DND-41 (cell line): ENCODE measurements at places on chromosomes 11 and 22.

- DNase-seq: no peak
These were observed 154.9 kb downstream of the SBF2 start for GRCh38 chr11:10139143-10139542.

- no peak for DNase-seq
These were observed 110.9 kb upstream of the B3GAT1 start for GRCh38 chr11:134522782-134523570.

DNA sequence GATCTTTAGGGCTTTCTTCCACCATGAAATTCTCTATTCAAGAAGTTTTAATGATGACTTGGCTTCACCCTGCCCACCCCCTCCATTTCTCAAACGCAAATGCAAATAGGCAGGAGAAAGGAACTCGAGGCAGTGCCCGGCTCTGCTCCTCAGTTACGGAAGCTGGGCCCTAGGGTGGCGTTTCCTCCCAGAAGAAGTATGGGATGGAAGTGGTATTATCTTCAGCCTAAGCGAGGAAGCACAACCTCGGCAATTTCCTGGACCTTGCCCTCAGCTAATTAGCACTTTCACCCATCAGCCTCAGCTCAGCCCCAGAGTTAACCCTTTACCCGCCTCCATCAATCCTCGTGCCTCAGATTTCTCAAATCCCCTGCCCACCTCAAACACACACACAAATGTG is 58.2 kb upstream of the LRRC55 start:
- no peak for DNase-seq

GRCh38 chr22:44632541-44633396 is 69.2 kb upstream of the PRR5 start:
- DNase-seq: peak; percentile 79

DNA sequence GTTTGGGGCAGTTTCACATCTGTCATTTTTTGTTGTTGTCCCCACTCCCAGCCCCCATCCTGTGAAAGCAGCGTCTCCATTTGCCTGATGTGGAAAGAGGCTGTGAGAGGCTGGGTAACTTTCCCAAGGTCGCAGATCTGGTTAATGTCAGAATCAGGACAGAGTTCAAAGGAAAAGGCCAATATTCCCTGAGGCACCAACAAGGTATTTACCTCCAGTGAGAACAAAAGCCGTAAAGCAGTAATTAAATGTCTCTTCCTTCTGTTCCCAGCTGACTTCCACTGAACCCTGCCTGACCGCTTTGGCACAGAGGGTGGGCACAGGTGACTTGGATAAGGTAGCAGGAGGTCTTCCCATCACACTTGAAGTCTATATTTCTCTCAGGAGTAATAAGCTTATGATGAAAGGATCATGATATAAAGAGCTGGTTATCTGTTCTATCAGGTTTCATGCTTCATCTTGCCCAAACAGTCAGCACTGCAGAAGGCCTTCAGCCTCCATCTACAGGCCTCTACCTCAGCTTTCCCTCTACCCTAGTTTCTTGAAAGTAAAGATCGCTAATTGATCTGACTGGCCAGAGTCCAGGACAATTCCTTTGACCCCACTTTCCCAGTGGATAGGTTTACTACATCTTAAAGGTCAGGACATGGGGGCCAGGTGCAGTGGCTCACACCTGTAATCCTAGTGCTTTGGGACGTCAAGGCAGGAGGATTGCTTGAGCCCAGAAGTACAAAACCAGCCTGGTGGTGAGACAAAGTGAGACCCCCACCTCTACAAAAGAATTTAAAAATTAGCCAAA is 9.4 kb downstream of the C11orf91 start:
- DNase-seq: no peak

- no peak for DNase-seq
These were observed 163.3 kb upstream of the CCDC90B start for GRCh38 chr11:83449338-83449913.

DNA sequence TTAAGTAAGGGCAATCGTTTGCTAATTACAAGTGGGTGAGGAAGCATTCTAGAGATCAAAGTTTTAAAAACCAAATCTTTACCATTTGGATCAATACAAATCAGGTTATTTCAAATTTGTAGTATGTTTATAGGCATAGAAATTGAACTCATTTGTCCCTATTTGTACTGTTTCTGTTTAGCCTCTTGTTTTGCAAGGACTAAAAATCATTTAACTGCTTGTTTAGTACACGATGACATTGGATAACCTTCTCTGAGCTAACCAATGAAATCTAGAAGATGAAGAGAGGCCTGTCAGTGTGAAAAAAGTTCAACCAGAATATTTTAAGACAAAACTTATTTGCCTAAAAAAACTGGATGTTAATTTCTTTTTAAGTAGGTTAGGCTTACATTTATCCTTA is 40.0 kb downstream of the ZC3H12C start:
- no peak for DNase-seq

GRCh38 chr11:15793043-15793996 is 563.0 kb downstream of the SOX6 start:
- DNase-seq: no peak

- no peak for DNase-seq
These were observed 13.8 kb upstream of the FAM181B start for GRCh38 chr11:82747471-82747870.

DNA sequence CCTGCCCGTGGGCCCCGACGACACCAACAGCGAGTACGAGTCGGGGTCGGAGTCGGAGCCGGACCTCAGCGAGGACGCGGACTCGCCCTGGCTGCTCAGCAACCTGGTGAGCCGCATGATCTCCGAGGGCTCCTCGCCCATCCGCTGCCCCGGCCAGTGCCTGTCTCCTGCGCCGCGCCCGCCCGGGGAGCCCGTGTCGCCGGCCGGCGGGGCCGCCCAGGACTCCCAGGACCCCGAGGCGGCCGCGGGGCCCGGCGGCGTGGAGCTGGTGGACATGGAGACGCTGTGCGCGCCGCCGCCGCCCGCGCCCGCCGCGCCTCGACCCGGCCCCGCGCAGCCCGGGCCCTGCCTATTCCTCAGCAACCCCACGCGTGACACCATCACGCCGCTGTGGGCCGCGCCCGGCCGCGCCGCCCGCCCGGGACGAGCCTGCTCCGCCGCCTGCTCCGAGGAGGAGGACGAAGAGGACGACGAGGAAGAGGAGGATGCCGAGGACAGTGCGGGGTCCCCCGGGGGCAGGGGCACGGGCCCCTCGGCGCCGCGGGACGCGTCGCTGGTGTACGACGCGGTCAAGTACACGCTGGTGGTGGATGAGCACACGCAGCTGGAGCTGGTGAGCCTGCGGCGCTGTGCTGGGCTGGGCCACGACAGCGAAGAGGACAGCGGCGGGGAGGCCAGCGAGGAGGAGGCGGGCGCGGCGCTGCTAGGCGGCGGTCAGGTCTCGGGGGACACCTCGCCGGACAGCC is 3.8 kb downstream of the MAPK8IP2 start:
- no peak for DNase-seq

DNA sequence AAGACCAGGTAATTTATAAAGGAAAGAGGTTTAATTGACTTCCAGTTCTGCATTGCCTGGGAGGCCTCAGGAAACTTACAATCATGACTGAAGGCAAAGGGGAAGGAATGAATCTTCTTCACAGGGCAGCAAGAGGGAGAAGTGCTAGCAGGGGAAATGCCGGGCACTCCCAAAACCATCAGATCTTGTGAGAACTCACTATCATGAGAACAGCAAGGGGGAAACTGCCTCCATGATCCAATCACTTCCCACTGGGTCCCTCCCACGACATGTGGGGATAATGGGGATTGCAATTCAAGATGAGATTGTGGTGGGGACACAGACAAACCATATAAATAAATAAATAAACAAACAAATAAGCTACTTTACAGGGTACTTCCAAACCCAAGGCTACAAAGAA is 28.8 kb upstream of the EXPH5 start:
- no peak for DNase-seq

GRCh38 chr11:45483416-45483815 is 182.0 kb downstream of the CHST1 start:
- DNase-seq: no peak

- no peak for DNase-seq
These were observed 10.7 kb upstream of the SESN3 start for GRCh38 chr11:95241681-95242081.

DNA sequence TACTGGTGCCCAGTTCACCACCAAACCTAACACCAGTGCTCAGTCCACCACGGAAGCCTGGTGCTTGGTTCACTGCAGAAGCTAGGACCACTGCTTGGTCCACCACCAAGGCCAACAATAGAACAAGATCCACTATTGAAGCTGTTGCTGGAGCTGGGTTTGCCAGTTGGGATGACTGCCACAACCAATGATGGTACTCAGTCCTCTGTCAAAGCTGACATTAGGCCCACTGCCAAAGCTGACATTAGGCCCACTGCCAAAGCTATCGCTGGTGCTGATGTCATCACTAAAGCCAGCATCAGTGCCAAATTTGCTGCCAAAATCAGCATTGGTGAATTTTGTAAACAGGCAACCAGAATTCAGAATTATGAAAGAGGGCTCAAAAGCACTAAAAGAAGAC is 1850.2 kb upstream of the RAG2 start:
- no peak for DNase-seq

DNA sequence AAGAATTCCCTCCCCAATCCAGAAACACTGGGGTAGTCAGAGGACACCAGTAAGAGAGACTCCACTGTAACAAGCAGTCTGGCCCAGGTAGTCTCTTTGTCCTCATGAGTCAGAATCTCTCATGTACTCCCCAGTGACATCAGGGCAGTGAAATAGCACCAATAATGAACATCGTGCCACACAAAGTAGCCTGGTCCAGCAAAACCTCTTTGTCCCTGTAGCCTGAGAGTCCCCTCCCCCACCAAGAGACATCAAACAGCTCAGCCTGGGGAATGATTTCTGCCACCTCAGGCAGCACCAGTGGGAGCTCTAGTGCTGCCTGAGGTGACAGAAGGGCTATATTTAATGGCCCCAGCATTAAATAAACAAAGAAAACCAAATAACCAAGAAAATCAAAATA is 88.1 kb downstream of the SBF2 start:
- DNase-seq: no peak

DNA sequence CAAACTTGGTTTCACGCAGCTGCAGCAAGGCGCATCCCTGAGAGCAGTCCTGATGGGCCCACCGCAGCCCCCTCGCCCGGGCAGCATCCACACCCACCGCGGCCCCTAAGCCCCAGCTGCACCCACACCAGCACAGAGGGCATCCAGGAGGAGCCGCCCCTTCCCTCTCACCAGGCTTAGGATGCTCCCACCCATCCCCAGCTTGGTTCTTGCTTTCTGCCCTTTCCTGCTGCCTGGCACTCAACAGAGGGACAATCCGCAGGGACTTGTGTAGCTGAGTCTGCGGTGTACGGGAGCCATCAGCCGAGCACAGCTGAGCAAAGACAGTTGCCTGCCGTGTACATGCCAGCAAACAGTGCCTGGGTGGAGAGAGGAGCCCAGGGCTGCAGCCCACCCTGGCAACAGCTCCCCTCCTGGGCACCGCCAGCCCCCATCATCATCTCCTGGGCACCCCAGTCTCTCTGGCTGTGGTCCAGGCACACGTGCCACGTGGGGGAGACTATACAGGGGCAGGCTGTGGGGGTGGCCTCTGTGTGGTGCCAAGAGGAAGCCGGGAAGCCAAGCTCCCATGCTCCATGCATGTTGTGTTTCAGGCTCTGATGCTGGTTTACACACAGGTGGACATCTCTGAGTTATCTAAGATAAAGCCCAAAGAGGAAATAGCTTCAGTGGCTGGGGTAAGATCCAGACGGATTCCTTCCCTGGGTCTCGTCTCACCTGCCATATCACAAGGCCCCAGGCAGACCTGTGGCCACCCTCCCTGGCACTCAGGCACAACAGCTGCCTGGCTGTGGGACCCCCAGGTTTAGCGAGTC is 36.0 kb upstream of the GNB1L start:
- DNase-seq: peak; percentile 74

GRCh38 chr11:43393765-43394355 is 35.1 kb downstream of the TTC17 start:
- DNase-seq: no peak

DNA sequence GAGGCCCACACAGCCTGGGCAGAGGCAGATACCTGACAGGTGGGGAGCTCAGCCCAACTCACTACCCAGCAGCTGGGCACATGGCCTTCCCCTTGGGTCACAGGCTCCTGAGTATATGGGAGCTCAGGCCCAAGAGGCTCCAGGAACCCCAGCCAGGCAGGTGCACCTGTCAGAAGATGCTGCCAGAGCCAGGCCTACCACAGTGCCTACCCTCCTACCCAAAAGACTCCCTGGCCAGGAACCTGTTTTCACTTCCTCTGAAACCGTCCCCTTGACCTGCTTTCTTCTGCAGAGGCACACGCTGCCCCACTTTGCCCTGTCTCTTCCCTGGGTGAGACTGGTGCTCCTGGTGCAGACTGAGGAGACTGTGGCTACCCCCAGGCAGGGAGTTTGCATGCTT is 2.9 kb downstream of the CHID1 start:
- DNase-seq: no peak

DNA sequence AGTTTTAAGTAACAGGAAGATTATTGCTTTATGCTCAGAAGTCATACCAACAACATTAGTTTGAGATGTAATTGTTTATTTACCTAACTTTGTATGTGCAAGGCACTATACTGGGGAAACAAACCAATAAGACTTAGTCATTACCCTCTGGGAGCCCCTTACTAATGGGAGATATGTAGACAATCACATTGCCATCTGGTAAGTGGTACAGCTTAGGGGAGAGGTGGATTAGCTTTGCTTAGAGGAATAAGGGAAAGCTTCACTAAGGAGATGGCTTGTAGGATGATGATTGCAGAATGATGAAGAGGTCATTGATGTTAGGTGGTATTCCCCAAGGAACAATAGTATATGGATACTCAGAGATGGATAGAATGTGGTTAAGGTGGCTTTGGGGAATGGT is 17.5 kb downstream of the EMSY start:
- no peak for DNase-seq

DNA sequence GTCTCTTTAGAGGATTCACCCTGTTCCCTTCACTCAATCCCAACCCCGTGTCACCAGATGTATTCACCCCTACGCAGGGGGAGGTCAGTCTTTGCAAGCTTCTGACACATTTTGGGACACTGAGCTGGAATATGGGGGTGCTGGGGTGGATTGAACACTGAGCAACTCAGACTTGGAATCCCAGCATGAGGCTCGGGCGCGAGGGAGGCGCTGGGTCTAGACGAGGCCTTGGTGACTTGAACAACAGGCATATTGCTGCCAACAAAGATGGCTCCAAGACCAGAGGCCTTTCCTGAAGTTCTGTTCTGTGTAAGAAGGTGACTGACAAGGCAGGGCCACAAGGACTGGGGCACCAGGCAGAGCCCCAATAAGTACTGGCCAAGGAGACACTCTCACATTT is 3.0 kb upstream of the SCGB2A1 start:
- DNase-seq: no peak

DNA sequence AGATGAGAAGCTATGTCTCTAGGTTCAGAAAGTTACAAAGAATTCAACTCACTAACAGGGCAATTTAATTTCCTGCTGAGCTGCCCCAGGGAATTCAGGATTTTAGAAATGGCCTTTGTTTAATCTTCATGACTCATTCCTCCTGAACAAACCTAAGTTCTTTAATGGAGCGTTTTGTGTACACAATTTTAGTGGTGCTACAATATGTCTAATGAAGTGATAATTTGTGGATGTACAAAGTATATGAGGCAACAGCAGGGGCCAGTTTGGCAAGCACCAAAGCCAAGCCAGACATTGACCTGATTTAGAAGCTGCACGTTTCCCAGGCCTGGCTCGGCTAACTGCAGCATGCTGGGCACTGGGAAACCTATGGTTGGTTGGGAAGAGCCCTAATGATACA is 34.4 kb upstream of the HEPHL1 start:
- DNase-seq: no peak
